ENCODE measurements at places on chromosomes 5 and 9.

GRCh38 chr5:159955056-159955624 lies 38.9 kb downstream of the ADRA1B start:
- no peak for DNase-seq

- no peak for DNase-seq
These were observed 38.9 kb downstream of the SERINC5 start for GRCh38 chr5:80216753-80217596.

GRCh38 chr5:111572561-111572960 lies 60.2 kb upstream of the STARD4 start:
- DNase-seq = no peak

- no peak for DNase-seq
These were observed 273.2 kb downstream of the ARL15 start for GRCh38 chr5:54037205-54037604.

GRCh38 chr5:102762095-102762534 lies 7.0 kb downstream of the PAM start:
- no peak for DNase-seq
